ENCODE measurements at places on chromosomes 4 and X.

GRCh38 chrX:2517055-2517454, 16.3 kb upstream of the DHRSX start:
- no peak for DNase-seq

DNA sequence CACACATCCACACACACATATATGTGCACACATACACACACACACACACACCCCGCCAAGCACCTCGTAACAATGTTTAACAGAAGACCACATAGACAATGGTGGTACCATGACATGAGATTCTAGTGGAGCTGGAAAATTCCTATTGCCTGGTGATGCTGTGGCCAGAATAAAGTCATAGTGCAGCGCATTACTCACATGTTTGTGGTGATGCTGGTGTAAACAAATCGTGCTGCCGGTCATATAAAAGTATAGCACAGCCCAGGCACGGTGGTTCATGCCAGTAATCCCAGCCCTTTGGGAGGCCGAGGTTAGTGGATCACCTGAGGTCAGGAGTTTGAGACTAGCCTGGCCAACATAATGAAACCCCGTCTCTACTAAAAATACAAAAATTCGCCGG, 275.2 kb downstream of the TRIML1 start:
- DNase-seq, result no peak

GRCh38 chrX:7184816-7185215, 36.9 kb upstream of the PUDP start:
- no peak for DNase-seq

GRCh38 chr4:42928582-42928981, 36.1 kb downstream of the GRXCR1 start:
- DNase-seq, result no peak

- no peak for DNase-seq
Observed at GRCh38 chrX:116276261-116276660, 105.7 kb downstream of the AGTR2 start.

- DNase-seq, result no peak
Observed at GRCh38 chr4:73945674-73946449, 36.0 kb downstream of the PF4 start.

DNA sequence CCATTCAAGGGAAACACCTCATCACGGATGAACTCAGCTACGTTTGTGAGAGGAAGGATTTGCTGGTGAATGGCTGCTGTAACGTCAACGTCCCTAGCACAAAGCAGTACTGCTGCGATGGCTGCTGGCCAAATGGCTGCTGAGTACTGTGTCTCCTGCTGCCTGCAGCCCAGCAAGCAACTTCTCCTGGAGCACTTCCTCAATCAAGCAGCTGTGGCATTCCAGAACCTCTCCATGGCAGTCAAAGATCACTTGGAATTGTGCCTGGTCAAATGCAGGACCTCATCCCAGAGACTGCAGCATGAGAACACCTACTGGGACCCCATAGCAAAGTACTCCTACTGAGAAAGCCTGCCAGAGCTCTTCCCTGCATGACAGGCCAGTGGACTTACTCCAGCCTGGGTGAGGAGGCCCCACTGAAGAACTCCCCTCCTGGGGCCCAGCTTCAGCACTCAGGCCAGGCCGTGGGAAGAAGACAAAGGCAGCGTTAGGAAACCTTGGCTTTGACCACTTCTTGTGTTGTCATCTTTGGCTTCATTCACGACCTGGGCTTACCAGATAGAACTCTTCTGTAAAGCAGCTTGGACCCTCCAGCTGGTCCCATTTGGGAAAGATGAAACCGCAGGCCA, 244.3 kb downstream of the RBMX2 start:
- no peak for DNase-seq

DNA sequence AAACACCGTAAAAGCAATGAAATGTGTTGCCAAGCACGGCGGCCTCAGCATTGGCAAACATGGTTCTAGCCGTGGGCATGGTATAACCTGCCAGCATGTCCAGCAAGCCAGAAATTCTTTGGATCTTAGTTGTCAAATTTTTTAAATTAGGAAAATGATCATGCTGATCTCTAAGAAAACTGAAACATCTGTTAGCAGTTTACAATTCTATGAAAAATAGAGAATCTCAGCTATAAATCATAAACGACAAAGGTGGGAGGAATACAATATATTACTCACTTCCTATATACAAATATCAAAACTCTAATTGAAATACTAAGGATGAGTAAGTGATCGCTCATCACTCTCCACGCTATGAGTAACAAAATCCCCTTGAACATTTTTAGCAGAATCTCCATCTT, 130.3 kb downstream of the ADGRA3 start:
- DNase-seq, result peak; percentile 28

DNA sequence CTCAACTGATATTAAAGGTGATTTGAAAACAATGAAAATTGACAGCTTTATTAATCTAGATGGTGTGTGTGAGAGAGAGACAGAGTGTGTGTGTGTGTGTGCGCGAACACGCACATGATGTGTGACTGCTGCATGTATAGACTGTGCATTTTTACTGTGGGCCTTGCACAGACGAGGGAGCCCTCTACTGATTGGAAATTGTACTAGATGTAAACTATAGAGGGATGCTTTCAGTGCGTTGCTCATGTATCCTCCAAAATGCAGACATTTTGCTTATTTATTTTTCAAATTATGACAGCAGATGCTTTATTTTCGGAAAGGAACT, 168.4 kb upstream of the GK2 start:
- no peak for DNase-seq

DNA sequence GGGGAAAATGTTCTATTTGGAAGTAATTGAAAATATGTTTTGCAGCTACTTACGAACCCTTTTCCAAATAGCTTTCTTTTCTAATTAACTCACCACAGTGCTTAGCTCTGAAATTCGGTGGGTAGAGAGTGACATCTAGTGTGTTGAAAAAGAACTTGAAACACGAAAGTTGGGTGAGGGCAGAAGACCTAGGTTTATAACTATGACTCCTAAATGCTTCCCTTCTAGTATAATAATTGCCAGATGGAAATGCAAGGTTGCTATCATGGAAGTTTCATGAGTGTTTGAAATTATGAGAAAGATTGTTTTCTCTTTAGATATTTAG, 77.3 kb upstream of the NOCT start:
- DNase-seq, result no peak

DNA sequence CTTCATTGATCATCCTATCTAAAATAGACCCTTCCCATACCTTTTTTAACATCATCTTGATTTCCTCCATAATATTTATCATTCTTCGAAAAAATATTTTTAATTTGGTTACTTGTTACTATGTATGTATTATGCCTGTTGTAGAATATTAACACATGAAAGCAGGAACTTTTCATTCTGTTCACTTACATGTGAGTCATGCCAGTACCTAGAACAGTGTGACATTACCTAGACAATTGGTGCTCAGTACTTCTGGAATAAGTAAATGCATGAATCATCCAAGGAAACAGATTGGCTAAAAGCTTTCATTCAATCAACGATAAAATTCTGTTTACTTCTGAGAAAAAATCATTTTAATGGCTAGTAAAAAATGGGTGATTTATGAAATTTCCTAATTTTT, 76.4 kb downstream of the CXXC4 start:
- DNase-seq, result no peak

DNA sequence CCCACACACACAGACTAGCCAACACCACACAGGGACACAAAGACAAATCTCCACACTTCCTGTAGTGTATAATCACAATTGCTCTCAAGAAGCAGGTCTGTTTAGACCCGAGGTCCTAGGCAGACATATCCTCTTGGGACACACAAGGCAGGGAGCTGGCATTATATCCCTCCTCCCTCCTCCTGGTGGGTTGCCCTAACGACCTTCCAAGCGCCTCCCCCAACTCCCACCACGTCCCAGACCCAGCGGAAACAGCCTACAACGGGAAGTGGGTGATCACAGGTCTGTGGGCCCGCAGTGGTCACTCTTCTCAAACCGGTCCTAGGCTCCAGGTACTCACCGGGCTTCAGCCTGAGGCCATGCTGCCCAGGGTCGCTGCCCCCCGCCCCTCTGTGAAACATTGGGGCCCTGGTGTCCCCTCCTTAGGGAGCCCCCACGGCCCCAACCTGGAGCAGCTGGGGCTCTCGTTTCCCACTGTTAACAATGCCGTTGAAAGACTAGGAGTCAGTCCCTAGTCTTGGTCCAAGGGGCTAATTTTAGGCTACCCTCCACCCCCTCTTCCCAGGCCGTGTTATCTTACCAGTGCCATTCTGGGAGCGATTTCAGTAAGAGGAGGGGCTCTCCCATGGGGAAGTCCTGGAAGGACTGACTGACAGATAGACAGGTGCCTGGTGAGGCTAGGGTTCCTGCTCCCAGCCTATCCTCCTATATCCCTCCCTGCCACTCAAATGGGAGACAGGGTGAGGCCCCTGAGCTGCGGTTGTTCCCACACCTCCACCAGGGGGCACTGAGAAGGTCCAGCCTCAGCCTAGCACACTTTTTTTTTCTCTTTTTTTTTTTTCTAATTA, at the start of gene ASB12:
Gene ASB12 (minus strand): TSS at position 485 of the 848 bp plus-strand sequence. CDS start 4,957 bp downstream, outside the sequence.
- no peak for DNase-seq

DNA sequence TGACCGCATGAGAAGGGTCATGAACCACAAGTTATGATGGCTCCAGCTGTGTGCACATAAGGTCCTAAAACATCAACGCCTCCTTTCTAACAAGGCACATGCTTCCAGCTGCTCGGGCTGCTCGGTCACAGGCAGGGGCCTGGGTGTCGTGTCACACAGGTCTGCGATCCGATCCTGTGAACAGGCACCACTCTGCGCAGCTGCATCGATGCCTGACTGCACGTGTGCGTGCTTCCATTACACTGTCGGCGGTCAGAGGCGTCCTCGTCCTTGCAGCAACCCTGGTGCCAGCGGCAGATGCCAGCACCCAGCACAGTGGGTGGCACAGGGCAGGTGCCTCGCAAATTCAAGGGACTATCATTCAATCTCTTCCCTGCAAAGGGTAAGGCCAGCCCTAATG, 23.9 kb downstream of the ZFYVE28 start:
- no peak for DNase-seq

DNA sequence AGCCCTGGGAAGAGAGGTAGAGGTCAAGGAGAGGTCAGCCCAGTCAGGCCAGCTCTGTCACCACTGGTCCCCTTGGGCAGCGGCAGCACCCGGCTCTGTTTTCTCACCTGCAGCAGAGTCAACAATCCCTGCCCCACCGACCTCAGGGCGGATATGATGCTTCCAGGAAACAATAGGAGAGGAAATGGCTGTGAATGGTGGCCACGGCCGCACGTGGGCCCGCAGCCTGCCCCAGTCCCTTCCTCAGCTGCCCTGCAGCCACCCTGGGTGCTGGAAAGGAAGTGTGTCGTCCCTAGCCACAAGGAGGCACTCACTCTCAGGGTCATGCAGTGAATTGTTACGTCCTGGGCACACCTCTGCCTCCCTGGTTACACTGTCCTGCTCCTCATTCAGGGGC, 92.5 kb upstream of the ENPP6 start:
- peak; percentile 3 for DNase-seq

DNA sequence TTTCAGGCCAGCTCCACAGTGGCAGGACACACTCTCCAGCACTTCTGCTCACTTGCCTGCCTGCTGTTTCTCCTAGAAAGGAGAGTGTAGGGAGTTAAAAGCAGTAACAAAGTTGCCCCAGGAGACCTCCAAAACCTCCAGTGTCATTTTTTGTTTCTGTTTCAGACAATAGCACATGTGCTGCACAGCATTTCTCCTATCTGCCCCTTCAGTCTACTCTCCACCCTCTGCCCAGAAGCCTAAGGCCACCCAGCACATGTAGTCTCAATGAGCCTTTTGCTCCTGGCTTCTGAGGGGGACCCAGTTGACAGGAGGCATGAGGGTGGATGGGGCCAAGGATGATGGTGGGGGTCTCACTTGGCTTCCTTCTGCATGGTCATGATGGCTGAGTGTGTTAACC, 329.6 kb upstream of the CLNK start:
- DNase-seq, result no peak

- peak; percentile 36 for DNase-seq
Observed at GRCh38 chrX:116239944-116240840, 69.6 kb downstream of the AGTR2 start.

DNA sequence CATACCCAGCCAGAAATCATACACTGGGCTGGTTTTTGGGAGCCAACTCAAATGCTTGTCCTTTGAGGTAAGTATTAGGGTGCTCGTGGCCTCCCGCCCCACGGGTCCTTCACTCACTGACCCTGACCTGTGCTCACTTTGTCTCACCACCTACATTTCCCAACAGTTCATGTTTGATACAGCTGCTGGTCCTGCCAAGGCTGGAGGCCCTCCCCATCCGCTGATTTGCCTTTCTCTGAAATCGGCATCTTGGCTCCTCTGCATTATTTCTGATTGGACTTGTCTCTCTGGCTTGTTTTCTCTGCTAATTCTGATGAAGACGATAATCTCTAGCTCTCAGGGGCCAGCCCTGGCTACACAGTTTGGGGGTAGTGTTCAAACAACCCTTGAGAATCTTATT, 70.2 kb downstream of the SORBS2 start:
- DNase-seq, result no peak

DNA sequence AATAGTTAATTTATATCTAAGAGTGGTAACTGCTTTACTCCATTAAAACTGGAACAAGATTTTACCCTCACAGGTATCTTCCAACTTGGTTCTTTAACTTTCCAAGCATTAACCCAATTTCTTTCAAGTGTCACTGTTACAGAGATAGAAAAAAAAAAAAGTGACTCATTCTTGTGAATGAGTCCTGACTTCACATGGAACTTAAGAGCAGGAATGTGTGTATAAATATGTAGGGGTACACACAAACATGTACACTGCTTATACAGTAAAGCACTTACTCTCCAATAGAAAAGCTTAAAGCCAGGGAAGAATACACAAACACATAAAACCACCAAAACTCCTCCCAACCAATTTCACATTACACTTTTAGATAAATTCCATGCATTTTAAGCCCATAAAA, 38.8 kb downstream of the TAPT1 start:
- no peak for DNase-seq

DNA sequence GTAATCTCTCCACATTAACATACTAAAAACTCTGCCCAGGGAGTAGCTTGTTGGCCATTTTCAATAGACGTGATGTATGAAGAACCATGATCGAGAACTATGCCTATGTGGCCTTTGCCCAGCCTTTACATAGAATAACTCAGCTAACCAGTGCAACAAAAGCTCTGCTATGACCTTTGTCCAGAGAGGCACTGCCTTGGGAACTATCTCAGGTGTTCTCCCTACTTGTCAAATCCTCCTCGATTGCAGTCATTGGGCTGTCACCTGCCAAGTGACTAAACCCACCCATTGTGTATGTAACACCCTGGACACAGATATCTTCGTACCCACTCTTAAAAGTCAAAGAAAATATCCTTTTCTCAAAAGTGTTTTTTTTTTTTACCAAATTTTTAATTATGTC, 610.3 kb upstream of the GALNTL6 start:
- no peak for DNase-seq

DNA sequence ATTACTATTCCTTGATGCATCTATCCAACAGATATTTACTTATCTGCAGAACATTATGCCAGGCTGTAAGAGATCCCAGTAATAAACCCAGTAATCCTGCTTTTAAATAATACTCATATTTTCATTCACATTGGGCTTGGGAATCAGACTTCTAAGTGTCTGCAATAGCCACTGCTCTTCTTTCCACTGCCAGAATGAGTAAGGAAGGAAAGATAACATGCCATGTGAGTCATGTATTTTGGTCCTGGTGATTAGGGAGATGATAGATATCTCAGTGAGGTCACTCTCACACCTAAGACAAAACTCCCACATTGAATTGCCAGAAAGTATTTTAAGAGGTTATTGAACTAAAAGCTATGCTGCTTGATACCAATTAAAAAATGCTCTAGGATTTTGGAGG, 13.9 kb upstream of the HEPH start:
- no peak for DNase-seq
